ENCODE measurements at places on chromosomes 6 and 20.

- no peak for DNase-seq
These were observed 206.1 kb upstream of the PRDM1 start for GRCh38 chr6:105880030-105880492.

- peak; percentile 45 for DNase-seq
These were observed at the start of gene BEND3 for GRCh38 chr6:107114926-107115694. TSS of gene BEND3 (minus strand) at chr6:107115515. CDS start at chr6:107099285, 16,230 bp downstream.

GRCh38 chr6:70131528-70131927 is 171.4 kb downstream of the COL9A1 start:
- no peak for DNase-seq

DNA sequence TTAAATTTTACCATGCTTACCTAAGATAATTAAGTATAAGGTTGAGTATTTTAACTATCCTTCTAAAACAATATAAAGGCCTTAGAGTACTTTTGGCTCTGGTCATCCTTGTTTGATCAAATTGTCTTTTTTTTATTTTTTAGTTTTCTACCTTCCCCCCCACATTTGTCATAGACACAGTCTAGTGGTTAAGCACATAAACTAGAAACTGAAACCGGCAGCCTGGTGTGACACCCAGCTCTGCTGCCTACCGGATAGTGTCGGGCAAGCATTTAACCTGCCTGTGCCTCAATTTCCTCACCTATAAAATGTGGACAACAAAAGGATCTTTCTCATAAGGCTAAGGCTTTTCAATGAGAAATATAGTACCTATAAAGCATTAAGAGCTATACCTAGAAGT is 21.6 kb upstream of the TULP4 start:
- DNase-seq: no peak

Data from NCI-H1436 (cell line).